A673 (cell line): ENCODE measurements at places on chromosomes 4 and X. TPM values are rescaled to one million over a fixed set of nuclear protein-coding genes. Genes with fewer than 3 reads are reported as not detected.

The HERC5 gene
- total RNA-seq: 0.54 and 1.2 TPM in 2 replicates

The BTK gene
- not detected in 2 replicates for total RNA-seq

The TMEM150C gene
- 0.34 and 0.76 TPM in 2 replicates for total RNA-seq

The CUL4B gene
- total RNA-seq: 41.8 and 44.7 TPM in 2 replicates

The ARHGAP10 gene
- total RNA-seq: 4.3 and 4.8 TPM in 2 replicates

The XAGE1A gene
- 36.9 and 52.5 TPM in 2 replicates for total RNA-seq

The STK32B gene
- 14.2 and 15.1 TPM in 2 replicates for total RNA-seq

The SPATA4 gene
- total RNA-seq: not detected in 2 replicates

The ABLIM2 gene
- 2.7 and 3.2 TPM in 2 replicates for total RNA-seq

The TCEANC gene
- 3.1 and 3.9 TPM in 2 replicates for total RNA-seq

The GIMD1 gene
- total RNA-seq: not detected in 2 replicates

The IL13RA2 gene
- total RNA-seq: 0.28 TPM in 1 of 2 replicates, not detected in the other

The PRKG2 gene
- total RNA-seq: not detected in 2 replicates

The SEPTIN11 gene
- 121 and 125 TPM in 2 replicates for total RNA-seq
